ENCODE measurements at places on chromosomes 5 and 9.

DNA sequence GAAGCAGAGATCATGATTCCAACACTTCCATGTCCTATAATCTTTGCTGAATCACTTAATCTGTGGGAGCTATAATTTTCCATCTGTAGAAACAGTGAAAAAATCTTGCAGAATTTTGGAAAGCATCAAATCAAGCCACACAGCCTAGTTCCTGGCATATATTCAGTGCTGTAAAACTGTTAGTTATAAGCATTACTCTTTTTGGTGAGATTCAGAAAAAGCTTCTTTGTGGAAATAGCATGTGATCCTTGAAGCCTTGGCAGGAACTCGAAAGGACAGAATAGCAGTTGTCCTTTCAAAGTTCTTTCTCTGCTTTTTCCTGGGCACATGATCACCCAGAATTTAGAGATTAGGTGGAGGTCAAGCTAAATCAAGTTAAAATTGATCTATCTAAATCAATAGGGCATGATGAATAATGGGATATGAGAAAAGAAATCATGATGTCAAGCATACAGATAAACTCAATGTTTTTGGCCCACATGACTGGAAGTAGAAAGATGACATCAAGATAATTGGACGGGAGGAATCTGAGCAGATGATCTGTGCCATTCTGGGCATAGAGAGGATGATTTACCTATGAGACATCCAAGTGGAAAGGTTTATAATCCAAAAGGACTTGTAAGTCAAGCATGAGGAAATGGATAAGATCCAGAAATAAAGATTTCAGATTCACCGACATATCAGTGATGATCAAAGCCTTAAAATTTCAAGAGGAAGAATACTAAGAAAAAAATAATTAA, 73.1 kb downstream of the TMEM232 start:
- no peak for DNase-seq

GRCh38 chr5:129617206-129617605, 130.7 kb upstream of the MINAR2 start:
- no peak for DNase-seq

- DNase-seq, result no peak
These were observed 63.2 kb downstream of the LHX2 start for GRCh38 chr9:124074746-124075145.

DNA sequence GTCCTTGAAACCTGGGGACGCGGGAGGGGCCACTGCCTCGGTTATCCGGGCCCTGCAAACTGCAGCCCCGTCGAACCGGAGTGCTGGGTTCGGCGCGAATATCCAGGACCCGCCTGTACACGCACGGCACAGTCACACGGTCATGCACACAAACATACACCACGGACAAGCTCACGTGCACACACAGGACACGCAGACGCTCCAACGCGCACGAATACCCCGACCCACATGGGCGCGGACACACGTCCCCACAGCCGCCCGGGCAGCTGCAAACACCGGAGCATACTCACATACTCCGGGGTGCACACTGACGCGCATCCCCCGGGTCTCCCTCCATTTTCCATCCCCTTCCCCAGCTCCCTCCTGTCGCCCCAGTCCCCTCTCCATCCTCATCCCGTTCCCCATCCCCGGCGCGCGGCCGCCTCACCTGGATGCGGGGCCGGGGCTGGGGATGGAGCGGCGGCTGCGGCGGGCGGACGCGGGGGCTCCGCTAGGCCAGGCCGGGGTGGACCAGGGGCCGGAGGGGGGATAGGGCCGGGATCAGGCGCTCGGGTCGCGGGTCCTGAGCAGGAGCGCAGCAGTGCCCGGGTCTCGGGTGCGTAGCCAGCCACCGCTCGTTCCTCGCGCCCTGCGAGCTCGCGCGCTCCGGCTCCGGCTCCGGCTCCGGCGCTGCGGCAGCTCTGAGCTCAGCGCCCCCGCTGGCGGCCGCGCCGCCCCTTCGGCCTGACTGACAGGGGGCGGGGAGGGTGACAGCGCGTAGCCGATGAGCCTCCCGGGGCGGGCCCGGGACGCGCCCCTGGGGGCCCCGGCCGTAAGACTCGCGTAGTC, at the start of the genes EIF4E1B and SNCB:
EIF4E1B (plus strand) TSS at position 823 of the 828 bp plus-strand sequence. CDS start 12,113 bp downstream, outside the sequence.
SNCB (minus strand) TSS at position 682 of the 828 bp plus-strand sequence. CDS start 880 bp downstream, outside the sequence.
- peak; percentile 52 for DNase-seq

GRCh38 chr5:158880483-158881001, 219.2 kb downstream of the EBF1 start:
- DNase-seq, result no peak

GRCh38 chr5:143002459-143003327, 232.5 kb downstream of the ARHGAP26 start:
- DNase-seq, result peak; percentile 45

GRCh38 chr5:103060424-103060954, 59.4 kb downstream of the GIN1 start:
- DNase-seq, result no peak

GRCh38 chr5:87116825-87117512, 150.7 kb upstream of the RASA1 start:
- DNase-seq, result peak; percentile 24

GRCh38 chr9:135889564-135890189, 17.7 kb downstream of the CAMSAP1 start:
- no peak for DNase-seq

DNA sequence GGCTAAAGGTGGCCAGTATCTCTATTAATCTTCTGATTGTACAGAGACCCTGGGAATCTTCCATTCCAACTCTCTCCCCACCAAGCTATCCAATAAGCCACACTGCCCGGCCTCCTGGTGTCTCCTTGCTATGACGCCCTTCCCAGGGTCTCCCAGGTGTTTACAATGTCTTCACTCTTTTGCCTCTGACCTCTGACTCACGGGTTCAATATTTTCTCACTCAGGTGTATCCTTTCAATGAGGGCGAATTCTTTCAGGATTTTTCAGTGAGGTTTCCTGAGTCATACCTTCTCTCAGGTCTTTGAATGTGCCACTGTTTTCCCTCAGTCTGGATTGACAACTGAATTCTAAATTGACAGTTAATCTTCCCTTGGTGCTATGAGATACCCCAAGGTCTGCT, 53.7 kb upstream of the IRX4 start:
- DNase-seq, result no peak

DNA sequence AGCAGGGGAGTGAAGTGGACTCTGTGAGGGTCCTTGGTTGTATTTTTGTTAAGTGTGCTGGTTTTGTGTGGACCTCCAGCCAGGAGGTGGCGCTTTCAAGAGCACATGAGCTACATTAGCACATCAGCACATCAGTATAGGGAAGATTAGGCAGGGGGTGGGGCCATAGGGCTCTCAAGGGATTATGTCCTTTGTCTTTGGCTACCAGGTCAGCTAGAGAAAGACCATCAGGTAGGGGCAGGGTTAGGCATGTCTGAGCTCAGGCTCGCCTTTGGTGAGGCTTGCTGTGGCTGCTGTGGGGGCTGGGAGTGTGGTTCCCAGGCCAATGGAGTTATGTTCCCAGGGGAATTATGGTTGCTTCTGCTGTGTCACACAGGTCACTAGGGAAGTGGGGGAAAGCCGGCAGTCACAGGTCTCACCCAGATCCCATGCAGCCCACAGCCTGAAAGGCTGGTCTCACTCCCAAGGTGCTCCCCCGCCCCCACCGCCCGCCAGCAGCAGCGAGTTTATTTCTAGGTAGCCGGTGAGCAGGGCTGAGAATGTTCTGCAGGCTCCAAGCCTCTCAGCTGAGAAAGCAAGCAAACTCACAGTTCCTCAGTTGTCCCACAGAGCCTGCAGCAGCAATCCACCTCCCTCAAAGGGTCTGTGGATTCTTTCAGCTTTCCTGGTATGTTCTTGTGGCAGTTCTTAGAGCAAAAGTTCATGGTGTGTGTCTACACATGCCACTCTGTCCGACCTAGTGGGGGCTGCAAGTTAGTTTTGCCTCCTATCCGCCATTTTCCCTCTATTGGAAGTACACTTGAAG, 13.7 kb downstream of the OR1J1 start:
- no peak for DNase-seq

DNA sequence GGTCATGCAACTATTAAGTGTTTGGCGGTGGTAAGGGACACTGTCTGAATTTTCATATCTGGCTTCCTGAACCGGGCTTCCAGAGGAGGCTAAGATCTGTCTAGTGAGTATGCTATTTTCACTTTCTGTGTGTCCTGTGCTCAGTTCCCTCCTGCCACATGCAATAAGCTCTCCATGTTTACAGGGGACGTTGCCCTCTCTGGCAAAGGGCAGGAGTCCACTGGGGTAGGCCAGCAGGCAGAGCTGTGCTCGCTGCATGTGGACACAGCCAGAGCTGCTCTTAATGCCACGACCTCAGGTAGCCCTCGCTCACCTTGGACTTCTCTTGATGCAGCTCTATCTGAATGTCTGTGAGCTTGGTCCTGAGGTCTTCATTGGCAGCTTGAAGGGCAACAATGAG, 111.2 kb downstream of the JAKMIP2 start:
- no peak for DNase-seq

GRCh38 chr5:112573441-112573840, 154.4 kb upstream of the EPB41L4A start:
- no peak for DNase-seq

GRCh38 chr9:107644733-107645463, 155.3 kb upstream of the KLF4 start:
- no peak for DNase-seq

DNA sequence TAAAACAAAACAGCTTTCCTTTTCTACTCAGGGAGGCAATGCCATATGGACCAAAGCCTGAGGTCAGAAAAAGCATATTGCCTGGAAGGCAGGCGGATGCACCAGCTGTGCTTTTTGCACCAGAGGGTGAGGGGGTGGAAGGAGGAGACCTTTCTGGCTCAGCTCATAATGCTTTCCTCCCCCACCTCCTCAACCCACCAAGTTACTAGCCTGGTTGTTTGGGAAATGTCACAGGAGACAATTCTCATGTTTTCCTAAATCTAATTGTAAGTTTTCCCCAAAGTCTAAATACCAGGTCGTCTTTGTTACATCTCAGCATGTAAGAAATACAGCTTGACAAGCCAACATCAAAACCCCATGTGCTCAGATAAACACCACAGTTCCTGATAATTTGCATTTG, 72.6 kb upstream of the DMRTA1 start:
- no peak for DNase-seq

DNA sequence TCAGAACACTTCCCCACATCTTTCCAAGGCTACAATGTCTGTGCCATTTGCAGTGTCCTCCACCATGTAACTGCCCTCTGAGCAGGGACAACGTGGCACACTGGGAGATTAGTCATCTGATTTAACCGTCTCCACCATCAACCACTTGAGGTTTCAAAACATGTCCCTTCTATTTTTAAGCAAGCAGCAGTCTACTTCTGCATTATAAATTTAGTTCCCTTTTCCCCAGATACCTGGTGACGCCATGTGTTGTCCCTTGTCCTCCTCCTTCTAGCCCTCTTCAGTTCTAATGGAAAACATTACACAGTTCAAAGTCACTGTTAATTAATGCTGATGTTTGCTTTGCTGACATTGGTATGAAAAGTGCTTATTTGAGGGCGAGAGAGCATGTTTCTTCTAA, 52.8 kb downstream of the ATP10B start:
- DNase-seq, result no peak

DNA sequence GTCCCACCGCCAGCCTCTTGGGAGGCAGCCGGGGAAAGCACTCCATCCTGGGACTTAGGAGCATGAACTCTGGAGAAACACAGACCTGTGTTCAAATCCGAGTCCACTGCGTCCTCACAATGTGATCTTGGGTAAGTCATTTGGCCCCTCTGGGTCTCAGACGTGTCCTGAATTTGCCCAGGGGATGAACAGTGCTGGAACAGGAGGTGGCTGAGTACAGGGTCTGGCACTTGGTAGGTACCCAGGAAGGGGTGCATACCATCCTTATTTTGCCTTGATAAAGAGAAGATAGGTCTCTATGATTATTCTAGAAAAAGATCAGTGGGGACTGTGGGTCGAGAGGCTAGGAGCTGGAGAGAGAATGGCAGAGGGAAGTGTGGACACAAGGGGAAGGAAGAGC, 135.7 kb downstream of the FGF18 start:
- DNase-seq, result no peak

DNA sequence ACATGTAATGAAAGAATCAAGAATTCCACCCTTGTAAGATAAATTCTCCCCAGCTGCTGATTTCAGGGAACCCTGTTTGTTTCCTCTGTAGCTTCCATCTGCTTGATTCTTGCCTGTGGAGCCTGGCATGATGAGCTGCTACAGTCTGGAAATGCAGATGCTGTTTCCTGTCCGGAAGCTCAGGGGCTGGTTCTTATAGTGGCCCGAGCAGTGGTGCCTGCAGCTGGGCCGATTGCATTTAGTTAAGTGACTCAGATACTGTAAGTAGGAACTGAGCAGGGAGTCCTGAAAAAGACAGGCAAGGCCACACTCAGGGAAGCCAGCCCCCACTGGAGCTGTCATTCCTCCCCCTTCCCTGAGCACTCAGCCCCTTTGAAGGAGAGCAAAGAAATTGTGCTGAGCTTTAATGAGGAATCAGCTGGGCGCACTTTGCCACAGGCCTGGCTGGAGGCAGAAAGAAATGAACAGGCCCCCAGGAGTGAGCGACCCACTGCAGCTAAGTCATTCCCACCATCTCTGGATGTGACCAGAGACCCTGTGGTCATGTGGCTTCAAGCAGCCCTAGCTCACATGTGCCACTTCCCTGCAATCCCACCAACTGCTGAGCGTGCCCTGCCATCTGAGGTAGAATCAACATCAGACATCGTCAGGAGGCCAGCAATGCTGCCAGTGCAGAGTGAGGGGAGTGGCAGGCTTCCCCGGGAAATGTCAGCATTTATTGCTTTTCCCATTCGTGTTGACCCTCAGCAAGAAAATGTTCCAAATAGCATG, 206.0 kb upstream of the WWC1 start:
- DNase-seq, result no peak

GRCh38 chr9:22574740-22575139, 128.1 kb downstream of the DMRTA1 start:
- no peak for DNase-seq

GRCh38 chr9:35357116-35357515, 132.8 kb upstream of the RUSC2 start:
- no peak for DNase-seq

DNA sequence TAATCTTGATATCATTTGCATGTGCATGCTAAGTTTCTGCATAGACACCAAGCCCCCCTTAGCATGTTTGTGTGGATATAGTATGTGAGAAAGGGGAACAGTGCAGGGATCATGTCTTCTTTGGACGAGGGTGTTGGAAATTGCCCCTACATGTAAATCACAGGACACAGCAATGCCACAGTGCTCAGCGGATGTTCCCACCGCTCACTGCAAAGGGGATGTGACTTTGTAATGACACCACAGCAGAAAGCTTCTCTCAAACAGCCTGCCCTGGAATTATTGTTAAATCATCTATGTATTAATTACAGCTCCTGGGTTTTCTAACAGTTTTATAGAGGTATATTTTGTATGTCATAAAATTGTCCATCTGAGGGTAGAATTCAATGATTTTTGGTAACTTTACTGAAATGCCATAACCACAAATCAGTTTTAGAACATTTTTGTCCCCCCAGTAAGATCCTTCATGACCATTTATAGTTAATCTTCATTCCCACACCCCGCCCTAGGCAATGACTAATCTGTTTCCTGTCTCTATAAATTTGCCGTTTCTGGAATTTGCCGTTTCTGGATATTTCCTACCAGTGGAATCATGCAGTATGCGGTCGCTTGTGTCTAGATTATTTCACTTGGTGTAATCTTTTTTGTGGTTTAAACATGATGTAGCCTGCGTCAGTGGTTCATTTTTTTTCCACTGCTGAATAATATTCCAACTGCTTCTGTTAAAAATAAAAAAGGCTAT, 648.5 kb upstream of the WWC1 start:
- DNase-seq, result no peak
